ENCODE measurements at places on chromosomes 5 and 9.

DNA sequence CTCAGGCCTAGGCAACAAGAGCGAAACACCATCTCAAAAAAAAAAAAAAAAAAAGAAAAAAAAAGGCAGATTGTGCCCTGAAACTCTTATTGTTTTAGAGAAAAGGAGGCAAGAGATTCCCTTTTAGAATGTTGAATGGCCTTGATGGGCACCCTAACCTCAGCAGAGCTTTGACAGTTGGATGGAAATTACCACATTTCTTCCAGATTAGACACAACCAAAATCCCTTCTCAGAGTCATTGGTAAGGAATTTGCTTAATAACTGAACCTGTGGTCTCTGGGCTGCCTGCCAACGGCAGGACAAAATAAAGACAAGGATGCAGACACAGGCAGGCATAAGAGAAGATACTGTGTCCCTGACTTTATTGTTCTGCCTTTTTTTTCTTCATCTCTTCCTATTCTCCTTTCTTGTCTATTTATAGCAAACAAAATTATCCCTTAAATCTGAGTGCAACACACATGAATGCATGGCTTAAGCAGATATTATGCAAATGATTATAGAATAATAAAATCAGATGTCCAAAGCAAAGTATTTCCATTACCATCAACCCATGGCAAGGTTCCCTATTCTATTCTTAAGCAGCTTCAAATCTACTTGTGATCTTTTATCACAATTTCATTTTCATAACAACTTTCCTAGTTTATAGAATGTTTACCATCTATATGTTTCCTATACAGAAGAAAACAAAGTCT lies 37.3 kb upstream of the TRIO start:
- no peak for DNase-seq

GRCh38 chr9:129495620-129496472 lies 125.1 kb downstream of the C9orf50 start:
- peak; percentile 80 for DNase-seq

DNA sequence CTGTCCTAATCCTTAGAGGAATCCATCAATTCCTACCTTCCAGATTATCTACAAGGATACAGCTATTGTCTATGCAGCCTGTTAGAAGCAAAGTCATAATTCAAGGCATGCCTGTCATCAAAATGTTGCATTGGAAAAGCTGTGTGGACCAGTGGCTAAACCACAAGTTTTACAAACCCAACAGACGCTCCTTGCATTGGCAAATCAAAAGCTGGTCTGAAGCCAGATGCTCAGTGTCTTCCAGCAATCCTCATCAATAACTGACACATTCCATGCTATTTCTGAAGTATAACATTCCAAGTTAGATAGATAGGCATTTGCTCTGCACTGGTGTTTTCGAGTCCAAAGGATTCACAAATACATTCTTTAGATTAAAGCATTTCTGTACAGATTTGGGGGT lies 213.6 kb downstream of the EBF1 start:
- DNase-seq: no peak

DNA sequence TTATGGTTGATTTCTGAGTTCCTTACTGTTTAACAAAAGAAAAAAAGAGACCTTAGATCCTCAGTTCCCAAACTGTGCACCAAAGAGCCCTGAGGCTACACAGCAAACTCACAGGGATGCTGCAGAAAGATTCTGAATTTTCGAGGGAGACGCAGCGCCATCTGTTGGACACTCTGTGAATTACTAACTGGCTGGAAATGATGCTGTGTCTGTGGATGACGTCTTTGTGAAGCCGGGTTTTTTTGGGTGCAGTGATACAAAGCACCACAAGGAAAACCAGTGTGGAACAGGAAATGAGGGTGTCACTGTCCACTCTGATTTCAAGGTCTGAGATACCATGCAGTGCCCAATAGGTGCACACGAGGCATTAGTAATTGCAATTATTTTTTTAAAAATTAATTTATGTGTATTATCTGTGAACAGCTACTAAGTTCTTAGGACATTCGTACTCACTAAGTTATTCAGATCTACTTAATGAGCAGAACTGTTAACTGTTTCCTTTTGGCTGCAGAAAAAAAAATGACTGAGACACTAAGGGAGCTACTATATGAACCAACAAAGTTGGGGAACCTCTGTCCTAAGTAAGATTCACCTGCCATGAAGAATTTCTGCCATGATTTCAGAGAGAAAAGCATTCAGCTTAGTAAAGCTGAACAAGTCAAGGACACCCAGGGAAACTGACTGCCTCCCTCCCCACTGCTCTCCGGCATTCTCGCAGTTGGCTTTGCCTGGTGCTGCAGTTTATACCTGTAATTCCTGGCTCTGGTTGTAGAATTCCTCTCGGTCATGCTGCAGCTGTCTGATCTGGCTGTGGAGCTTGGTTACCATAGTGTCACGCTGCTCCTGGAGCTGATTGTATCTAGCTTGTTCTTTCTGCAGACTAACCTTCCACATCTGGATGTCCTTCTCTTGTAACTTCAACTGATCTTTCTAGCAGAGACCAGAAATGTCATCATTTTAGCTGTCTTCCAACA lies 23.4 kb downstream of the SPACA9 start:
- peak; percentile 51 for DNase-seq

DNA sequence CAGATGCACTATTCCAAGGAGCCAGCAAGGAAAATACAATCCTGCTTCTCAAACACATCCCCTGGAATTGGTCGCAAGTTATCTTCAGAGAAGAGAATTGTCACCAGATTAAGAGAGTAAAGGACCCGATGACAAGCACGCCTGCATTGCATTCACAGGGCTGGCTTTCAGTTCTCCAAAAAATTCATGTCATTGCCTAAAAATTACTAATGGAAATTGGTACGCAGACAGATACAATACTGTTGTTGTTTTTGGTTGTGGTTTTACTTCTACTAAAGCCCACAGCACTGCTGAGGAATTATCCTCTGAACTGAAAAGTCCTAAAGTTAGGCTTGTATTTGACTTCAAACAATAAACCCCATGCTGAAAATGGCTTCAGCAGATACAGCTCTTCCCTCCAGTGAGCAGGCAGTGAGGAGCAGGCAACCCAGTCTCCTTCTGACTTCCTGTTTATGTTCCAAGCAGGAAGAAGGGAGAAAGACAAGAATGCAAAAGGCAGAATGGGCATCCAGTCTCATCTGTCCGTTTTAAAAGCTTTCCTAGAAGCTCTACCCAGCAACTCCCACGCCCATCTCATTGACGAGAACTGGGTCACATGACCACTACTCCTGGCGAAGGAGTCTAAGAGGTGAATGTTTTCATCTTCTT lies 80.6 kb upstream of the ZNF366 start:
- no peak for DNase-seq

- no peak for DNase-seq
Observed at GRCh38 chr9:105242557-105242956, 1.9 kb upstream of the SLC44A1 start.

DNA sequence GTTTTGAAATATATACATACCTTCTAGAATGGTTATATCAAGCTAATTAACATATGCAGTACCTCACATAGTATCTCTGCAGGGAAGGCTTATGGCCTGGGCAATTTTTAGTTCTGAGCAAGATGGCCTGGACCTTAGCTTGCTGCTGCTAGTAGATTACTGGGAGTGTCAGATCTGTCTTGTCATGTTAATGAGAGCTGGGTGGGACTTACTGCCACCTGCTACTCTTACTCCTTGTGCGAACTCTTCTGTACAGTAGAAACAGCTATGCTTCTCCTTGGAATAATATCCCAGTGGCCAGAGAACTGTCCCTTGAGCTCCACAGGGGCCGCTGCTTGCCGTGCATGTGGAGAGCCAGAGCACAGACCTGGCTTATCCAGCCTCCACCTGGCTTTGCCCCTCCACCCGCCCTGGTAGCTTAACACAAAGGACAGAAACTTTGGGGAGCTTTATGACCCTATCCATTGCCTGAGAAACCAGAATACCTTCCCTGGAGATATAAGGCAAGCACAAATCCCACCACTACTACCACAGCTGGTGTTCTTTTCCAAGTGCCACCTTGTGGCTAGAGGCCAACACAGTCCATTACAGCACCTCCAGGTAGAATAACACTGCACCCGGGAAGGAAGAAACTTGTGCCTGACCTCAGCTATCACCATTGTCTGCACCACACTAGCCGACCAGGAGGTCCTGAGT lies 74.4 kb upstream of the RUSC2 start:
- no peak for DNase-seq

DNA sequence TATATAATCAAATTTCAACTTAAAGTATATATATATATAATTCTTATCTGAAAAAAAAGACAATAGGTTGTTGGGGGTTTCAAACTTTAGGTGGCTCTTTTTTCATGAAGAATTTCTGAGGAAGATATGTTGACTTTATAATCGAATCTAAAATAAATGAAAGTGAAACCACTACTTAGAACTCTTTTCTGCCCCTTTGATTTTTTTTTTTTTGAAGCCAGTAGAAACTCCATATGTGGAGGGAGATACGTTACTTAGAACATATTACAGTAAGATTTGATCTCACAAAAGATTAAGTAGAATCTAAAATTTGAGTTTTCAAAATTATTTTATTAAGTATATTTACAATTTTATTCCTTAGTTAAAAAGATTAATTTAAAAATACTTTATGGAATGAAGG lies 96.9 kb downstream of the ATG10 start:
- no peak for DNase-seq

DNA sequence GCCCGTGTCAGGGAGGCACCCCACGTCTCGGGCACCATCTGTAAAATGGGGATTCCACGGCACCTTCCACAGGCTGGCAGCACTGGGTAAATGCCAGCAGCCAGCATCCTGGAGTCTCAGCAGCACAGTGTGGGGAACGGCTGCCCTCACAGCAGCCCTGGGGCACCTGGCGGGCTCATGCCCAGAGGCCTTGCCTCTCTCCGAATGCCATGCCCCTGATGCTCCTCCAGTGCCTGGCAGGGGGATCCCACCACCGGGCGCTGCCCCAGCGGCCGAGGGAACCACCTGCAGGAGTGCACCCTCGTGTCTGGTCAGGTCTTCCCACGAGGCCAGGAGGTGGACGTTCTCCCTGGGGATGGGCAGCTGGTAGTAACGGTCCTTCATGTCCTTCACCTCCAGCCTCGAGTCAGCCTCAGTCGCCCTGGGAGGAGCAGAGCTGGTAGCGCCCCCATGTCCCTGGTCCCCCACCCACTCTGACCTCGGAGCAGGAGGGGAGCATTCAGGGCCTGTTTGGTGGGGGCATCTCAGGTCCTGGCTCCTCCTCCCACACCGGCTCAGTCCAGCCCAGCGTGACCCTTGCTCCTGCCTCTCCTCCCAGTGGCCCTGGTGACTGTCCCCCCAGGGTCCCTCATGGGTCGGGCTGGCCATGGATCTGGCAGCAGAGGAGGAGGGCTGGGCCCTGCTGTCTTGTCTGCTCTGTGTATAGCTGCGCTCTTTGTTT lies 49.9 kb upstream of the NRARP start:
- no peak for DNase-seq

DNA sequence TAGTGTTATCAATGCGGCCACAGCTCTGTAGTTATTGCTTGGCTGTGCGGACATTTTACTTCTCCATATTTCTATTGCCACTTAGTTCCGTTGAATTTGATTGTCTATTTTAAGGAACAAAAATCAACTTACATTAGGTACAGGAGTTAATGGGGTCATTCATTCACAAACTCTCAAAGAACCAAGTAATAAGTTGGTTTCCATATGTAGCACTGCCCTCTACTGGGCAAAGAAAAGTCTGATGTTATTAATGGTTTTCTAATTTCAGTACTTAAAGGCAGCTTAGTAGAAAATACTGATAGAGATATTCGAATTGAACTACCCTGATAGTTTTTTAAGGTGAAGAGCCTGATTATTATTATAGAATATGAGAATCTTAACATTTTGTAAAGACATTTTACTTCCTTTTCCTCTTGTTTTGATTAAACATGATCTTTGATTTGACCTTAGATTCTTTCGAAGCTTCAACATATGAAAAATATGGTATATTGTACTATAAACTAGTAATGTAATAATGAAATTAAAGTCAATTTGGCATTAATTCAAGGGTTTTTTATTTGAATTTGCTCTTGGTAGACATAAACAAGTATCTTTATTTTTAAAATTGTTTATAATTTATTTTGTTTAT lies 119.5 kb upstream of the CTNND2 start:
- DNase-seq: no peak

DNA sequence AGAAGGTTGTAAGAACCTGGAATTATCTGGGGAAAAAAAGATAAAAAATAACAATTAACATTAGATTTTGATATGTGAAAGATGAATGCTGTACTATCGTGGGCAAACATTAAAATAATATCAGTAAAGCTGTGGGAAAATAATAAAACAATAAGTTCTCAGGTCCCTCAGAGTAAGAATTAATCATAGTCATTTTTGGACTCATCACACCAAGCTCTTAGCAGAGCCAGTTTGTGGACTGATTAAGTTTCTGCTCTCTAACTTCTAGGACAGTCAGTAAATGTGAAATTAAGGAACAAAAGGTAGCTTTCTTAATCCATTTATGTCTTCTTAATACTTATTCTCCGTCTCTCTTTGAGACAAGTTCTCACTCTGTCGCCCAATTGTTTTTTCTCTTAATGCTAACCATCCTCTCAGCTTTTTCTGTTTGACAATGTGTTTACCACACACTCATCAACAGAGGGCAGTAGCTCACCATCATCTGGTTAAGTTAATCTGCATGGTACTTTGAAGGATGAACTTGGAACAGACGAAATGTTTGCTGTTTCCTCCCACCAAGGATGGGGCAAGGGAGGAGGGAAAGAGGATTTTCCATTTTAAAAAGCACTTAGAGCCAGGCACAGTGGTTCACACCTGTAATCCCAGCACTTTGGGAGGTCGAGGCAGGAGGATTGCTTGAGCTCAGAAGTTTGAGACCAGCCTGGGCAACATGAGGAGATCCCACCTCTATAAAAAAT lies 5.3 kb upstream of the ACO1 start:
- DNase-seq: peak; percentile 49

- no peak for DNase-seq
Observed at GRCh38 chr5:112636751-112637150, 100.9 kb upstream of the APC start.

GRCh38 chr5:122741681-122742080 lies 33.2 kb upstream of the SNX2 start:
- no peak for DNase-seq

GRCh38 chr9:70504834-70505233 lies 90.4 kb upstream of the KLF9 start:
- no peak for DNase-seq

DNA sequence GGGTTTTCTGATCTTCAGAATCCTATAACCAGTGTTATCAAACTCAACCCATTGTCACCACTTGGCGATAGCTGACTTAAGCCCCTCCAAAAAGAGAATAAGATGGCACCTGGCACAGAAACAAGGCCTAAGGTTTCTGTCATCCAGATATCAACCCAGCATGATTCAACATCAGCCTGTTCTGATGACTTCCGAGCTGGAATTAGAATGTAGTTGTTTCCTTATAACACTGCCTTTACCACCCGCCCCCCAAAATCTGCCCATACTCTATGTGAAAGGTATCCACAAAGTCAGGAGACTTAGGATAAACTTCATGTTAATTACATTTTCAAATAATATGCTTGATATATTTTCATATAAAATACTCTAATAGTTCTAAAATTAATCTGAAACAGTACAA lies 5.2 kb downstream of the KLF9 start:
- no peak for DNase-seq

- DNase-seq: no peak
Observed at GRCh38 chr5:170769898-170770416, 13.6 kb upstream of the GABRP start.

GRCh38 chr9:79588488-79589223 lies 16.9 kb downstream of the TLE4 start:
- no peak for DNase-seq

- DNase-seq: no peak
Observed at GRCh38 chr9:128383791-128384190, 12.6 kb downstream of the URM1 start.
